ENCODE measurements at places on chromosomes 4 and X. TPM values are rescaled to one million over a fixed set of nuclear protein-coding genes. Genes with fewer than 3 reads are reported as not detected.

DNA sequence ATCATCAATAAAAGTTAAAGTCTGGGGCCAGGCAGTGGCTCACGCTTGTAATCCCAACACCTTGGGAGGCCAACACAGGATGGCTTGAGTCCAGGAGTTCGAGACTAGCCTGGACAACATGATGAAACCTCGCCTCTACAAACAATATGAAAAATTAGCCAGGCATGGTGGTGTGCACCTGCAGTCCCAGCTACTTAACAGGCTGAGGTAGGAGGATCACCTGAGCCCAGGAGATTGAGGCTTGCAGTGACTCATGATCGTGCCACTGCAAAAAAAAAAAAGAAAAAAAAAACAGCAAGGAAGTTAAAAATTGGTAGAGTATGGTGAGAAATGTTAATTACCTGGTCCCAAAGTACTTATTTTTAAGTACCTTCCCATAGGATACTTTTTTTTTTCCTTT lies 27.5 kb downstream of the FBXW7 start:
- no peak for DNase-seq
- H3K4me1 ChIP-seq = peaks cover 21% of the 10 kb centered on the region
- peaks cover 7% of the 10 kb centered on the region for H3K36me3 ChIP-seq
- H3K27ac ChIP-seq = no peak overlapping the region

GRCh38 chr4:156889616-156890594 lies 81.7 kb downstream of the PDGFC start:
- no peaks in the 10 kb centered on the region for H3K4me1 ChIP-seq
- no peak overlapping the region for H3K4me3 ChIP-seq
- H3K36me3 ChIP-seq = no peaks in the 10 kb centered on the region

DNA sequence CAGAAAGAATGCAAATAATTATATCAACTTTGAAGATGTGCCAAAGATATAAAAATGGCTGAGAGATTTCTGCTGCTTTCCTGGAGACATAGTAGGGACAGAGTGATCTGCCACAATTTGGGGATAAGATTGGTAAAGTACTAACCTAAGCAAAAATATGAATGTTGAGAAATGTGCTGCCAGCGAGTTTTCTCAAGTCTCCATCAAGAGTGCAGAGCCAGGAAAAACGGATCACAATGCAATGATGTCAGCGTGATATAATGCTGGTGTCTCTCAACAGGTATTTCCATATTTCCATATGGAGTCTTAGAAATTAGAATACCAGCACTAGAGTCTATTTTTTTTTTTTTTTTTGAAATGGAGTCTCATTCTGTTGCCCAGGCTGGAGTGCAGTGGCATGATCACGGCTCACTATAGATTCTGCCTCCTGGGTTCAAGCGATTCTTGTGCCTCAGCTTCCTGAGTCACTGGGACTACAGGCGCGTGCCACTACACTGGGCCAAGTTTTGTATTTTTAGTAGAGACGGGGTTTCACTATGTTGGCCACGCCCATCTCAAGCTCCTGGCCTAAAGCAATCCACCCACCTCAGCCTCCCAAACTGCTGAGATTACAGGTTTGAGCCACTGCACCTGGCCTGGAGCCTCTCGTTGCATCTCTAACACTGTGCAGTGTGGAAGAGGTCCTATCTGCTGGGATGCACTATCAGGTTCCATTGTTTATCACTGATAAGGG lies 893.5 kb downstream of the TRIML1 start:
- no peaks in the 10 kb centered on the region for H3K27me3 ChIP-seq
- DNase-seq = no peak
- no peaks in the 10 kb centered on the region for H3K36me3 ChIP-seq
- no peak overlapping the region for H3K4me3 ChIP-seq
- H3K27ac ChIP-seq = no peak overlapping the region

GRCh38 chr4:6188687-6189305 lies 11.6 kb downstream of the JAKMIP1 start:
- no peak overlapping the region for H3K27ac ChIP-seq
- peaks cover 46% of the 10 kb centered on the region for H3K36me3 ChIP-seq
- no peaks in the 10 kb centered on the region for H3K27me3 ChIP-seq

GRCh38 chr4:114791976-114792375 lies 193.4 kb downstream of the UGT8 start:
- no peaks in the 10 kb centered on the region for H3K36me3 ChIP-seq
- H3K4me3 ChIP-seq = no peak overlapping the region
- DNase-seq = no peak
- H3K27me3 ChIP-seq = no peaks in the 10 kb centered on the region
- no peak overlapping the region for H3K27ac ChIP-seq

GRCh38 chrX:638482-639131 lies 8.0 kb downstream of the SHOX start:
- no peaks in the 10 kb centered on the region for H3K4me1 ChIP-seq
- no peak overlapping the region for H3K4me3 ChIP-seq
- no peaks in the 10 kb centered on the region for H3K36me3 ChIP-seq
- peaks cover 40% of the 10 kb centered on the region for H3K27me3 ChIP-seq
- H3K27ac ChIP-seq = no peak overlapping the region

GRCh38 chrX:46321676-46322075 lies 223.5 kb downstream of the ZNF674 start:
- DNase-seq = no peak
- peak overlapping the region; percentile 91 for H3K27ac ChIP-seq
- peaks cover 3% of the 10 kb centered on the region for H3K36me3 ChIP-seq
- H3K4me3 ChIP-seq = no peak overlapping the region

- peaks cover 55% of the 10 kb centered on the region for H3K4me1 ChIP-seq
- H3K4me3 ChIP-seq = no peak overlapping the region
- peaks cover 8% of the 10 kb centered on the region for H3K36me3 ChIP-seq
- DNase-seq = no peak
Observed at GRCh38 chr4:26015133-26015651, 101.2 kb downstream of the SMIM20 start.

NDP gene
- total RNA-seq = not detected

PROM1 gene
- 0.64 TPM for total RNA-seq

KDR gene
- total RNA-seq = not detected
